CD4-positive, alpha-beta T cell treated with Interleukin-2 at 100 ng/mL for 4 hours (primary cell): ENCODE measurements at places on chromosomes 2 and 18.

GRCh38 chr2:66548422-66548821, 113.5 kb downstream of the MEIS1 start:
- no peak for DNase-seq

- no peak for DNase-seq
Measured at GRCh38 chr2:136255648-136256461, 137.9 kb upstream of the CXCR4 start.

DNA sequence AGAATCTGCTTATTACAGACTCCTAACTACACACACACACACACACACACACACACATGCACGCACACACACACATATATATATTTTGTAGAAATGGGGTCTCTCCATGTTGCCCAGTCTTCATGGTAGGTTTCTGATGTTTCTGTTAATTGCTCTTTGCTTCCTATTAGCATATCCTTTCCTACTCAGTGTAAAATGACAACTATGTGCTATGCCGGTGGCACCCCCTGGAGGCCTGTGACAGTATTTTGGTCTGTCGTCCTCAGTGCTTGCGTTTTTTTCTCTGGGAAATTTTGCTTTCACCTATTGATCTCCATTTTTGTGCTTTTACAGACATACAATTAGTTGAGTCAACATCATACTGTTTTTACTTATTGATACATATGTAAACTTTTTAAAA, 322.1 kb downstream of the LRRTM1 start:
- no peak for DNase-seq

DNA sequence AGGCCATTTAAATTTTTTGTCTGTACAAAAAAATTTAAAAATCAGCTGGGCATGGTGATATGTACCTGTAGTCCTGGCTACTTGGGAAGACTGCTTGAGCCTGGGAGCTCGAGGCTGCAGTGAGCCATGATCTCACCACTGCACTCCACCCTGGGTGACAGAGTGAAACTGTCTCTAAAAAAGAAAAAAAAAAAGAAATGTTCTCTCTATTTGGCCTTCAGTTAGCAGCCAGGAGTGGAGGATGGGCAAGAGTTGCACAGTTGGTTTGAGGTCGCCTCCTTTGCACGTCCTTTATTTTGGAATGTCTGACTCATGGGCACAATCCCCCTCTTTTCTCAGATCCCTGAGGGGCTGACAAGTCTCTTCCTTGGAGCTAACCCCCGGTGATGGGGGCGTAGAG, 26.3 kb downstream of the ITM2C start:
- DNase-seq, result no peak

DNA sequence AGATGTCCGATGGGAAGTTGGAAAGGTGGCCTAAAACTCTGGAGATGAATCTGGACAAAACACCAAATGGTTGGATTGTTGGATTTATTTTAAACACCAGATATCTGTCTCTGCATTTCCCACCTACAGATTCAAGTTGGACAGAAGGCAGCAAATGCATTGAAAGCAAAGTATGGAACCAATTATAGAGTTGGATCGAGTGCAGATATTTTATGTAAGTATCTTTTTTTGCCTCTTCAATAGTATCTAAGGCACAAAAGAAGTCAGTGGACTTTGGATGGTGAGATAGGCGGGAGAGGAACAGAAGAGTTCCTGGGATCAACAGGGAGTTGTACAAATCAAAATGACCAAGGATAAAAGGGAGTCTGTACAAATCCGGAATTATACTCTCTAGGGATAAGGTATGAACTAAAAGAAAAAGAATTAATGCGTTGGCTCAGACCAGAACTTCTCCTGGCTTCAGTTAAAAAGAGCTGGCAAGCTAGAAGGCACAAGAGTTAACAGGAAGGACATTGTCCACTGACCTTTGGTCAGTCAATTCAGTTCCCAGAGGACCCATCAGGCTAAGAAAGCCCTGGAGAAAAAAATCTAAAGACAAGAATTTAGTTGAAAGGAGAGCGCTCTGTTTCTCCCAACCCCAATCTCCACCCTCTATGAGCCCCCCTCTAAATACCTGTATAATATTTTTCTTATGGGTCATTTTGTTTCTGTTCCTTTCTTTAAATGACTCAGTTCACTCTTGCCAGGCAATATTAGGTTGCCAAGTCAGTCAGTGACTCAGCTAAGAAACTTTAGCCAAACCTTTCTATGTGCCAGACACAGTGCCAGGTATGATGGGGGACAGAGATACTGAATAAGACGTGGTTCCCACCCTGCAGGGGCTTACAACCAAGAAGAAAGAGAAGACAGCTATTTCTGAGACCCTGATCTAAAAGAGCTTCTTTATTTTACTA, 29.1 kb downstream of the CPO start:
- DNase-seq, result no peak

GRCh38 chr2:197170208-197170607, 140.4 kb downstream of the ANKRD44 start:
- DNase-seq, result no peak

GRCh38 chr18:46866523-46866922, 50.8 kb downstream of the PIAS2 start:
- DNase-seq, result no peak

- no peak for DNase-seq
Measured at GRCh38 chr18:54622084-54622483, 31.0 kb downstream of the DYNAP start.

- no peak for DNase-seq
Measured at GRCh38 chr2:36513661-36514060, 84.3 kb downstream of the FEZ2 start.

DNA sequence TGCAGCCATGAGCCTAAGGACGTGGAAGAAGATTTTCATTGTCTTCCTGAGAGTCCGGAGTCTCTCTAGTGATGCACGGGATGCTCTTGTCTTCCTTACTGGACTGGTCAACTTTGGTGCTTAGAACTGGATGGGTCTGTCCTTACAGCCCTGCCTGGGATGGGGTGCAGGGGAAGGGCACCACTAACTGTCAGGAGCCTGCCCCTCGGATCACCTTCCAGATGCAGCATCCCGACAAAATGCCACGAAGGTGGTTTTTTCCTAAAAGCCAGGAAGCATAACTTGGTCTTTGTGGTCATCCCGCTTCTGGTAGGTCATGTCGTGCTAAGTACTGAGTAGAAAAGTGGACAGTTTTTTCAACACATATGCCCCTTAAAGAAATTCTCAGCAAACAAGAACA, 207.4 kb upstream of the TWIST2 start:
- DNase-seq, result no peak

DNA sequence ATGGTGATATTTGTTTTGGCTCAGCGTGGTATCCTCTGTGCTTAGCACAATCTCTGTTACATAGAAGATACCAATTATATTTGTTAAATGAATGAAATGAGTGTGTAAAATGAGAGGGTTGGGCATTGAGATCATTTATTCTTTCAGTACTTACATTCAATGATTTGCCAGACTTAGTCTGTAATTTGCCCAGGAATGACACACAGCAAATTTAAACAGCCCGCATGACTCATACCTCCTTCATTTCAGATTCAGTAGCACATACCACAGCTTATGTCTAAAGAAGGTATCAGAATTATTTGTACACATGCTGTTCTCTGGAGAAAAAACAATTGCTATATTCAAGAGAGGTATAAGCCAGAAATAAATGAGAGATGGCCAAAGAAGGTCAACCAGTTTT, 37.0 kb downstream of the KLHL14 start:
- DNase-seq, result no peak

GRCh38 chr2:236073246-236073645, 94.9 kb downstream of the GBX2 start:
- DNase-seq, result no peak

DNA sequence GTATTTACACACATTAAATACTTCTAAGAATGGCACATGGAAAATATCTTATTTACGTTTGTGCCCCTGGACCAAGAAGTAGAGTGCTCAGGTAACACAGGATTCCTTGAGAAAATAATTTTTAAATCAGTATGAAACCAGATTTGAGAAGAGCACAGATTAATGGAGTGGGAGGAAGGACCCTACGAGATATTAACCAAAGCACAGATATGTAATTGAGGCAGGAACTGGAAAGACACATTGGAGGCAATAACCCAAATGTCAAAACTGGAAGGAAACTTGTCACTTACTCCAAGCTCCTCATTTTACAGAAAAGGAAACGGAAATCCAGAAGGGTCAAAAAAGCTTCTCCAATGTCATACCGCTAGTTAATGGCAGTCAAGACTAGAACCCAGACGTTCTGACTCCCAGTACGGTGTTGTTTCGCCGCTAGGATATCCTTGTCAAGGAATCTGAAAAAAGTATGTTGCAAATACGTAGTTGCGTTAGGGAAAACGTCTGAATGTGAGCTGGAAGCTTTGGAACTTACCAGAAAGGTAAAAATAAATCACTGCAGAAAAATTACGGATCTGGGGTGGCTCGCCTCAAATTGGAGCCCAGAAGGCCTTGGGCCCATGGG, 634 bp downstream of the MTIF2 start:
- DNase-seq, result peak; percentile 2

- no peak for DNase-seq
Measured at GRCh38 chr18:62610701-62611411, 88.0 kb downstream of the ZCCHC2 start.

DNA sequence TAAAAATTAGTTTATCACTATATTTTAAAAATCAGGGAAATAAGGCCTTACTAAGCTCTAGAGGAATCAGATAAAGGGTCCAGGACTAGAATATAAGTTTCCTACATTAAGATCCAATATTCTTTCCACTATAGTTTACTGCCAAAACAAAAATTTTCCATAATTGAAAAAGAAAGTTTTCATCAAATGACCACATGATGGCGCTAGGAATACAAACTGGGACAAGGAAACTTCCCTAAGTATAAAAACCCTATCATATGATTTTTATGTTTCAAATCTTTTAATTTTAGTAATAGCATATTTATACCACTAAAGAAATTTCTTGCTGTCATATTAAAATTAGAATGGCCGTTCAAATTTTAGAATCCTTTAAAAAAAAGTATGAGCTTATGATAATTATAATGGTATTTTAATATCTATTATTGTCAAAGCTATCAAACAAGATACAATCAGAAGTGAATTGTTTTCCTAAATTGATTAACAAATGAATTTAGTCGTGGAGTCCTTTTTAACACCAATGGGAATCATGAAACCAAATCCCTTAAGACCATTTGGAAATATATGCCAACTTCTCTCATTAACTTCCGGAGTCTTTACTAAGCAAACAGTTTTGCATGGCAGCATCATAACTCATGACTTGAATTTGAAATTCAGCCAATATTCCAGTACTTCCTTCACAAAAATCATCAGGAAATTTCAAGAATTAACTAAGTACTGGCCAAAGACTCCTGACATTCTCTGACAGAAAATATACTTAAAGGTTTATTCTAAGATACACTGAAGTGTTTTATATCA, 70.3 kb downstream of the SCN1A start:
- no peak for DNase-seq

DNA sequence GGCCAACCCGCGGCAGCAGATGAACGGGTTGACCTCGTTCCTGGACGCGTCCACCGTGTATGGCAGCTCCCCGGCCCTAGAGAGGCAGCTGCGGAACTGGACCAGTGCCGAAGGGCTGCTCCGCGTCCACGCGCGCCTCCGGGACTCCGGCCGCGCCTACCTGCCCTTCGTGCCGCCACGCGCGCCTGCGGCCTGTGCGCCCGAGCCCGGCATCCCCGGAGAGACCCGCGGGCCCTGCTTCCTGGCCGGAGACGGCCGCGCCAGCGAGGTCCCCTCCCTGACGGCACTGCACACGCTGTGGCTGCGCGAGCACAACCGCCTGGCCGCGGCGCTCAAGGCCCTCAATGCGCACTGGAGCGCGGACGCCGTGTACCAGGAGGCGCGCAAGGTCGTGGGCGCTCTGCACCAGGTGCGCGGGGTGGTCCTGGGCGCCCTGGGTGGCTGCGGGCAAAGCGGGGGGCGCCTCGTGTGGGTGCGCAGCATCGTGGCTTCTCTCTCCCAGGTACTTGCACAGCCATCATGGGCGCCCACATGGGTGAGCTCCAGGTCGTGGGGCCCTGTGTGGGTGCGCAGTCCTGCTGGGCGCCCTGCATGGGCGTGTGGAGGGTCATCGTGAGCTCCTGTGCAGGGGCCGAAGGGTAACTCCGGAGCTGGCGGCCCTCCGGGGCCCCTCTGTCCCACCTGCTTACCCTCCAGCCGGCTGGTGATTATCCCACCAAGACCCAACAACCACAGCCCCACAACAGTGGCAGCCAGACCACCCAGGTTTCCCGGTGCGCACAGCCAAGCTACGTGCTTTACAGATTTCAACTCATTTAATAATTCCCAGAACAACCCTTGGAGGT, 64.2 kb downstream of the TPO start:
- DNase-seq, result no peak
